ENCODE measurements at places on chromosomes 5 and 9. TPM values are rescaled to one million over a fixed set of nuclear protein-coding genes. Genes with fewer than 3 reads are reported as not detected.
A peak's percentile ranks its signal among the peaks of the same experiment; 100 is the strongest.

GRCh38 chr9:21031091-21031807, at the start of gene HACD4:
Gene HACD4 (minus strand): TSS chr9:21031640. CDS start chr9:21031590, 50 bp downstream.
- DNase-seq = peak; percentile 47

DNA sequence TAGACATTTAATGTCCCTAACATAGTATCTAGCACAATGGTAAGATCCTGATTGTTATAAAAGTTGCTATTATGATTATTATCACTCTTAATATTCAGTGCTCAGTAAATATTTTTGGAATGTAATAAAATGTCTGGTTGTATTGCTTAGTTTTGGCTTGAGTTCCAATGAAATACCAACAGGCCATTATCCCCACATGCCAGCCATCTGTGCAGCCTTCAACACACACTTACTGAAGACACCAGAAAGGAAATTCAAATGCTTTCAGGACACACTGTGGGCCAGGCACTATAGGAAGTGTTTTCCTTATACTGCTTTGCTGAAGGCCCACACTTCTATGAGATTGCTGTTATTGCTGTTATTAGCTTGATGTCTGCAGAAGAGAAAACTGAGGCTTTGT, 157.5 kb downstream of the TRIM32 start:
- no peak for DNase-seq

The RNF208 gene
- 1.1 TPM for total RNA-seq

DNA sequence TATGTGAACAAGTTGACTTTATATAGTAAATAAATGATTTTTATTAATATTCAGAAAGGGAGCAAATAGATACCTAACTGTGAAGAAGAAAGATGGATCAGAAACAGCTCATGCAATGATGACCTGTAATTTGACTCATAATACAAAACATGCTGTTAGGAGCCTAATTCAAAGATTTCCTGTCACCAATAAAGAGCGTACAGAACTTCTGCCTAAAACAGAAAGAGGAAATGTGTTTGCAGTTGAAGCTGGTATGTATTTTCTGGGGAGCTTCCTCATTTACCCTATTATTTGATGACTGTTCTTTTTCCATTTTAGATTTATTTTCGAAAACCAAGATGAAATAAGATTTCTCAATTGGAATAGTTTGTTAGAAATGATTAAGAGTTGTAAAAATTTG, 11.4 kb downstream of the YTHDC2 start:
- no peak for DNase-seq

The HMMR gene
- 8.6 TPM for total RNA-seq

The FBLL1 gene
- 0.51 TPM for total RNA-seq

GRCh38 chr5:68875351-68875750, 218.5 kb upstream of the SLC30A5 start:
- DNase-seq = no peak

DNA sequence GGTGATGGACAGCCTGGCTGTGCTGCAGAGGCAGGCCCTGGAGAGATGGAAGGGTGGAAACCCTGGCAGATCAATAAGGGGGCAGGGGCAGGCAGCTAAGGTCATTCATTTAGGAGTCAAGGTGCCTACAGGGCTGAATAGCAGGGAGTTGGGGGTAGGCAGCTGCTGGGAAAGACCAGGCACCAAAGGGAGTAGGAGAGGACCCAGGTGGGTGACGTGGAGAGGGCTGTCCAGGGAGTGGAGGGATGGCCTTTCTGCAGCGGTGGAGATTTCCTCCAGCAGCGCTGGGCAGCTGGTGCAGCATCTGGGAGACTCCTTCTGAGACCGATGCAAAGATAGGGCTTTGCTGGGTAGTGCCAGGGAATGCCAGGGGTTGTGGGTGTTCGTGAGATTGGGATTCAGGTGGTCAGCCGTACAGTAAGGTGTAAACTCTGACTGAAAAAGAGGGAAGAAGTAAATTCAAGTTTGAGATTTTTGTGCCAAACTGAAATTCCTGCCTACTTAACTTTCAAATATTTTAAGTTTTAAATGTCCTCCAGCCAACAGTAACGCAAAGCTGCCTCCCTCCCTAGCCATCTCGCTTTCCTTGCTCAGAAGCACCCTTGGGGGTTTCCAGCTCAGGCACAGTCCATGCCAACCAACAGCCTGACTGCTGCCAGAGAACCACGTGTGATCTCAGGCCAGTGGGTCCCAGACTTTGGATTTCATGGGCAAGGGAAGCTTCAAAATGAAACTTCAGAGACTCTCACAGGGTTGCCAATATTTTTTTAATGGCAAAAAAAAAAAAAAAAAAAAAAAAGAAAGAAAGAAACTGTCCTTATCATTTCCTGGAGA, 18.6 kb upstream of the ANGPTL2 start:
- DNase-seq = no peak

The FAM81B gene
- total RNA-seq = 1.2 TPM

The RANBP17 gene
- total RNA-seq = 22.7 TPM

All from endothelial cell (in vitro differentiated cells).